Heart right ventricle (tissue), 16 donors: ENCODE measurements at places on chromosomes 7 and 10. TPM values are rescaled to one million over a fixed set of nuclear protein-coding genes. Genes with fewer than 3 reads are reported as not detected.
A peak's percentile ranks its signal among the peaks of the same experiment; 100 is the strongest.

GRCh38 chr10:86868353-86868752 lies 89.1 kb downstream of the MMRN2 start:
- no peak for DNase-seq
- no peak overlapping the region for H3K27ac ChIP-seq
- H3K4me1 ChIP-seq = peaks cover 31% of the 10 kb centered on the region
- no peaks in the 10 kb centered on the region for H3K36me3 ChIP-seq

DNA sequence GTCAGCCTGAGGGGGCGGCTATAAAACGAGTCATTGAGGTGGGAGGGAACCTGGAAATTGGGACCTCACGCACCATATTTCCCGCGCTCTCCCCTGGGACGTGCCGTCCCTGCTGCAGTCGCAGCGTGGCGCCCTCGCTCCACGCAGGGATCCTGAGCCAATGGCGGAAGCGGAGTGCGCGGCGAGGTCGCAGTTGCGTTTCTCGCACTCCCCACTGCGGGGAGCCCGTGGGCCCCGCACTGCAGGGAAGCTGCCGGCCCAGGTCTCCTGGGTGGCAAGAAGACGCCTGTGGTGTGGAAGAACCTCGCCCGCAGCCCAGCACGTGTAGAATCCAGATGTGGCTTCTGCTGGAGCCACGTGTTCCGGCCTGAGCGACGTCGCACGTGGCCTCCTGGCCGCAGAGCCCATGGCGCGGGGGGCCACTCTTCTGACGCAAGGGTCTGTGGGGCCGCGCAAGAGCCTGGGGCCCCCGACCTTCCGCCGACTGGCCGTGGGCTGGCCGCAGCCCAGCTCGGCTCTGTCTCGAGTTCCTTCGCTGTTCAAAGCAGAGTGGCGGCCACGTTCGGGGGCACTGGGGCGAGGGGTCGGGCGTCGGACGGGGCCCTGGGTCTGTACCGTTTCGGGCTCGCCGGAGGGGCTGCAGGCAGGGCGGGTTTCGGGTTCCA lies 26.4 kb downstream of the HIF1AN start:
- peak; percentile 17 for DNase-seq
- no peaks in the 10 kb centered on the region for H3K36me3 ChIP-seq
- peaks cover 6% of the 10 kb centered on the region for H3K27me3 ChIP-seq
- H3K4me1 ChIP-seq = peaks cover 12% of the 10 kb centered on the region
- no peak overlapping the region for H3K27ac ChIP-seq

GRCh38 chr10:48604991-48605508 lies at the start of gene ARHGAP22:
Gene ARHGAP22 (minus strand): TSS chr10:48605073. CDS start chr10:48604796, 277 bp downstream.
- H3K36me3 ChIP-seq = no peaks in the 10 kb centered on the region
- H3K27me3 ChIP-seq = no peaks in the 10 kb centered on the region
- H3K4me3 ChIP-seq = peak within 1 kb of the TSS; percentile 58
- peak; percentile 74 for DNase-seq
- no peak within 1 kb of the TSS for H3K27ac ChIP-seq

DNA sequence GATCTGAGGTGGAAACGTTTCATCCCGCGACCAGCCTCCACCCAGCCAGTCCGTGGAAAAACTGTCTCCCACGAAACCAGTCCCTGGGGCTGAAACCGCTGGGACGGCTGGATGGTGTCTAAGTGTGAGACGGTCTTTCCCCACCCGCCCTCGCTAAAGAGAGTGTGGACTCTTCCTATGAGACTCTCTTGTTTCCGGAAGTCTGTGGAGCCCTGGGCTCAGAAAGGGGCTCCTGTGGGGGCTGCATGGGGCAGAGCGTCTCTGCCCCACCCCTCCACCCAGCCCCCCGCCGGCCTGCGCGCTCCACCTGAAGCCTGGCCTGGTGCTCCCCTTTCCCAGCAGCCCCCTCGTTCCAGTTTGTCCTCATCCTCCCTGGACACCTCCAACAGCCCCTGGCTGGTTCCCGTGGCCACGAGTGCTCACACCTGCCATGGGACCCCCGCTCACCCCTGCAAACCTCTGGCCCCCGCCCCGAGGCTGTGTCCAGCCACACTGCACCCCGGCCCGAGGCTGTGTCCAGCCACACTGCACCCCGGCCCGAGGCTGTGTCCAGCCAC lies 28.7 kb downstream of the CFAP46 start:
- no peak overlapping the region for H3K27ac ChIP-seq
- H3K36me3 ChIP-seq = no peaks in the 10 kb centered on the region
- no peak overlapping the region for H3K4me3 ChIP-seq
- H3K27me3 ChIP-seq = no peaks in the 10 kb centered on the region

GRCh38 chr7:74405899-74406512 lies 47.7 kb upstream of the GTF2IRD1 start:
- no peak overlapping the region for H3K27ac ChIP-seq
- DNase-seq = no peak

DNA sequence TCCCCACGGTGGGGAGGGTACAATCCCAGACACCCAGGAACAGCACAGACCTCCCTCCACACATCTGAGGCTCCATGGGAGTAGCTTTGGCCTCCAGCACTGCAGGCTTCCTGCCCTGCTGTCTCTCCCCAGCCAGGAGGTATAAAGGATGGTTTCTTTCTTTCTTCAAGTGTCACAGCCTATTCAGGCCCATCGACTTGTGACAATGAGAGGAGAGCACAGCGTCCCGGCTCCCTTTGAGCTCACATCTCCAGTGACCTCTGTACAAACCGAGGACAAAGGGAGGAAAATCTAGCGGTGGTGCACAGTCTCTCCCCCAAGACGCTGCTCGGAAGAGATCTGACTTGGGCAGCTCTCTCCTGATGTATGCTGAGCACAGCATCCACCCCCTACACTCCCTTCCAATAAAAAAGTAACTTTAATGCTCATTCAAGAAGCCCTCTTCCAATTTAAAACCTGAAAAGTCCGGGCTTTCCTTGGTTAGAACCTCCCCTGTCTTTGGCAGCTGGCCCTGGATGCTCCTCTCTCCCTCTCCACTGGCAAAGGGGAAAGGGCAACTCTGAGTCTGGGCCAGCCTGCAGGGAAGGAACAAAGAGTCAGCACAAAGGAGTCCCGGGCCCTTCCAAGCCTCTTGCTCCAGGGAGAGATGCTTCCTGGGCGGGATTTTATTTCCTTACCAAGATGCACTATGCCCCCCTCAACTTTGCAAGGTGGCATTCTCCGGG lies 18.0 kb downstream of the CHST15 start:
- no peak overlapping the region for H3K27ac ChIP-seq
- no peak overlapping the region for H3K4me3 ChIP-seq
- no peaks in the 10 kb centered on the region for H3K36me3 ChIP-seq
- H3K4me1 ChIP-seq = no peaks in the 10 kb centered on the region

Gene SLC26A5
- not detected for total RNA-seq

Gene SLC26A3
- total RNA-seq = not detected

Gene RAB19
- total RNA-seq = not detected

Gene RBP3
- not detected for total RNA-seq
